ENCODE measurements at places on chromosomes 1 and 21.

GRCh38 chr1:39129514-39129913 is 75.0 kb upstream of the MACF1 start:
- peak; percentile 22 for DNase-seq

DNA sequence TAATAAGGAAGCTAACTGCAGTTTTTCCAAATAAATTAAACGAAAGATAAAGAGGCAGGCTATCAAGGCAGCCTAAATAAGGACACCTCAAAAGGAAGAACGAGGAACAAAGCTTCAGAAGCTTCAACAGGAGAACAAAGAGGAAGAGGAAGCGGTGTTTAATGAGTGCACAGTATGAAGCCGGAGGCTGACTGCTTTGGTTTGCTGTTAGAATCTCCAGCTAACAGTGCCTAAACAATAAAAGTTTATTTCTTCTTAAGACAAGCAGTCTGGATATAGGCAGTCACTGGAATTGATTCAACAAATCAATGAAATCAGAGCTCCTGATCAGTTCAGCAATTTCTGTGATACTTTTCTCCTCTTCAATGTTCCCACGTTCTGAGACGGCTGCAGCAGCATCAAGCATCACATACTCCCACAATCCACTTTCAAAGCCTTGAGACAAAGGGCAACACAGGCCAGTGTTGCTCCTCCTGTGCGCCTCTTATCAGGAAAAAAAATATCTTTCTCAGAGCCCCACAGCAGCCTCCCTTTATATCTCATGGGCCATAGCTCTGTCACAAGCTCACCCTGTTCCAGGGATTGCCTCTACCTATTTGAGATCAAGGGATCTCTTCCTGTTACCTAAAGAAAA is 365.6 kb upstream of the ST6GALNAC5 start:
- no peak for DNase-seq

DNA sequence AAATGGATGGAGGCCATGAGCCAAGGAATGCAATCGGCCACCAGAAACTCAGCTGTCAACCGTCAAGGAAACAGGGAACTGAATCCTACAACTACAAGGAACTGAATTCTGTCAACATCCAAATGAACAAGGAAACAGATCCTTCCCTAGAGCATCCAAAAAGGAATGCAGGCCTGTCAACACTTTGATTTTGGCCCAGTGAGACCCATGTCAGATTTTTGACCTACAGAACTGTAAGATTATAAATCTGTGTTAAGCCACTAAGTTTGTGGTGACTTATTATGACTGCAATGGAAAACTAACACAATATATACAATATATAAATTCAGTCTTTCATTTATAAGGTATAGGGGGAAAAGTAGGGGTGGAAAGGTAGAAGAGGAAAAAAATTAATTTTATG is 55.3 kb downstream of the SHCBP1L start:
- DNase-seq = no peak

- DNase-seq = no peak
Observed at GRCh38 chr1:27372808-27373690, 1.6 kb downstream of the FCN3 start.

DNA sequence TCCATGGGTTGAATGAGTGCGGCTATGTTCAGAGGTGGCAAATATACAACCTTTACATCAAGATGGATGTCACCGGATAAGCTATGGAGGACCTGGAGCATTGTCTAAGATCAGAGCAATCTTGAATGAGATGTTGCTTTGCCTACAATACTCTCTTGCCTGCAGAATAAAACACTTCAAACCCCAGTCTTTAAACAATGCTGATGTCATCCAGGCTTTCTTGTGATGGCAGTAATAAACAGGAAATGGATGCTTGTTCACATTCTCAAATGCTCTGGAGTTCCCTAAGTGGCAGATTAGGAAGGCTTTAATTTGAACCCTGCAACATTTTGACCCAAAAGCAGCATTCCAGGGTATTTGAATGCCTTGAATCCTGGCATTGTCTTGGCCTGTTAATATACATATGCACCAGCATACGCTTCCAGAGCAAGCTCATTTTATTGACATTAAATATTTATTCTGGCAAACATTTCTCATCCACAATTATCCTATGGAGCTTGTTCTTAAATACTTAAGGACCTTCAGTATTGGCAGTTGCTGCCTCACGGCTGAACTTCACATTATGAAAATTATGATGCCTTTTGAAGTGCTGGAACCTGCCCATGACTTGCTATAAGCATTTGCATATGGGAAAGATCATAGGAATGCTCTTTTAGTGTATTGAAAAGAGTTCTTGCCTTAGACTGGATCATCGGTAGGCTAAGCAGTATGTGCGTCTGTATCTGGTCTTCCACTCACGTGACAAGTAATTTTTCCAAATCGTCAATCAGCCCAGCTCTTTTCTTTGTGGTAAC is 422.7 kb downstream of the SIPA1L2 start:
- DNase-seq = no peak

- no peak for DNase-seq
Observed at GRCh38 chr1:60423146-60423780, 349.7 kb upstream of the C1orf87 start.
